ENCODE measurements at places on chromosomes 16 and 17.

- DNase-seq, result no peak
These were observed 1.3 kb upstream of the RAB11FIP3 start for GRCh38 chr16:424033-424622.

- no peak for DNase-seq
These were observed 88.4 kb downstream of the FTO start for GRCh38 chr16:53792161-53792951.

DNA sequence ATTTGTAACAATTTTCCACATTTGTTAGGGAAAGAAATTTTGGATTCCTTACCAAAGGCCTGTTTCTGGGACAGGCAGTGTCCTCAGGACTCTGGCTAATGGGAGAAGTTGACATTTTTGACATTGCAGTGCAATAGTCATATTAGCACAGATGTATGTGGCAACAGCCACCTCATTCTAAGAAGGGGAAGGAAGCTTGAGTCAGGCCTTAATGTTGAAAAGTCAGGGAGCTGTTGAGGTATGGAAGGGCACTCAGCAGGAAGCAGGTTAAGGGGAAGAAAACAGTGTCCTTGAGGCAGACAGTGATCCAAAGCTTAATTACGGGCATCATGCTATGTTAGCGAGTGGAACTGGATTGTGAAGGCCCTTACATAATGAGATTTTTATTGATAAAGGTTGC, 20.9 kb downstream of the AKTIP start:
- no peak for DNase-seq

GRCh38 chr17:75110234-75110937, 617 bp downstream of the ARMC7 start:
- no peak for DNase-seq

DNA sequence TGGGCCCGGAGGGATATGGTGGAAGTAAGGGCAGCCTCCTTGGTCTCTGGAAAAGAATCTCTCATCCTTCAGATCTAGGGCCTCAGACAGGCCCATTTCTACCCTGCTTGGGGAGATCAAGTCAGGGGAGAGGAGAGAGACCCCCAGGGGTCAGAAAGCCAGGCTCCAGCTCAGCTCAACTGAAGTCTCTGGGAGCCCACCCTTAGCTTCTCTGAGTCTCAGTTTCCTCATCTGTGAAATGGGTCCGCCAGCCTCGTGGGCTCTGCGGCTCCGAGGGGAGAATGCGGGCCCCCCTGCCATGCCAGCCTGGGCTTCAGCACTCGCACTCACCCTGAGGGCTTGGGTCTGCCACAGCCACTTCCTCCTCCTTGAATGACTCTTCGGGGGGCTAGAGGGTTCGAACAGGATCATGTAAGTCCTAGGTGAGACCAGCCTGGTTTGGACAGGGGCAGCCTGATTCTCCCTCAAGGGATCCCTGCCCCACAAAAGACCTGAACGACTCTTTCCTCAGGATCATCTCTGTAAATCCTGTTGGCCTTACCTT, 6.7 kb downstream of the CNGB1 start:
- no peak for DNase-seq

GRCh38 chr16:87062569-87063442, 254.4 kb downstream of the C16orf95 start:
- no peak for DNase-seq

DNA sequence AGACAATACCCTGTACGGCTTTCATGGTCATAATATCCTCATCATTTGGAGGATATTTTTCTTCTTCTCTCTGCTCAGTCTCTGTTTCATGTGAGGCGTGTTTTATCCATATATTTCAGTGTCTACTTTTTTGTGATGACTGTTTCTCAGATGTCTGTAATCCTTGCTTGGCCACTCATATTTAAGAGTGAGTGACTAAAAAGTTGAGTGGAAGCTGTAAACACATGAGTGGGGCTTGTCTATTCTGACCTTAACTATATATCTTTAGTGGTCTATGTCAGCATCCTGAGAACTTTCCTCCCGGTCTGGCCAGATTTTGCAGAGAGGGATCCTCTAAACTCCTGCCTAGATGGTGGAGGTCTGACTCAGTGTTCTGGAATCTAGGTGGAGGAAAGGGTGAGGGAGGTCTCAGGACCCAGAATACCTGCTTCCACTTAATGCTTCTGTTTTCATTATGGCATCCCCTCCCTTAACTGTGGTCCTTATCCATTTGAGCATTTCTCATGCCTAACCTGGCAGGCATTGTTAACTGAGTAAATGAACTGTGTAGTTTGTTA, 6.0 kb downstream of the DDX19B start:
- no peak for DNase-seq

DNA sequence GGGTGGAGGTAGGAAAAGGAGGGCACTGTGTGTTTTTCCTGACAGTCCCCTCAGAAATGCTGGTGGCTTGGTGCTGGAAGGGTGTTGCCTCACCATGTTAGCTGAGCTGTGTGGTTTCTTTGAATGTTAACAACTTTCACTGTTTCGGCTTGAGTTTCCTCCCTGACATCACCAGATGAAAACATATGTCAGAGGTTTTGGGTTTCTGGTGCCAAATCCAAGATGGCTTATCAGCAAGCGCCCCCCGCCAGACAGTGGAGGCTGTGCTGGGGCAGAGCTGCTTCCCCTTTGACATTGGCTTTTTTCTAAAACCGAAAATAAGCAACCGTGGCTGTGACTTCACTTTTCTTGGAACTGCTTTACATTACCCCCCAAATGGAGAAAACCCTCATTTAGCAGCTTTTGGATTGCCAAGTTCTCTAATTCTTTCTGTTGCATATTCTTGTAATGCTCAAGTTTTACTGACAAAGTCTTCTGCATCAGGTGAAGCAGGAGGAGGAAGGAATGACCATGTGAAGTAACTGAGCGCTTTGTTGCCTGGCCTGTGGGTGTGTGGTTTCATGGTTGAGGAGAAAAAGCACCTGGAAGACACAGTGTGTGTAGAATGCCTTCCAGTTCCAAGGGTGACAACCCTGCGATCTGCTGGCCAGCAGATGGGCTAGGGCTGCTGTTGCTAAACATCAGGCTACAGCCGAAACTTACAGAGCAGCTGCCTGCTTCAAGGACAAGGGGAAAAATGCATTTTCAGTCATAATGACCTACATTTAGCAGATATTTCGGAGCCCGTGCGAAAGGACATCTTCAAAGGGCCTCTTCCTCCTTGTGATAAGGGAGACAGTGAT, 9.7 kb downstream of the RMI2 start:
- no peak for DNase-seq

DNA sequence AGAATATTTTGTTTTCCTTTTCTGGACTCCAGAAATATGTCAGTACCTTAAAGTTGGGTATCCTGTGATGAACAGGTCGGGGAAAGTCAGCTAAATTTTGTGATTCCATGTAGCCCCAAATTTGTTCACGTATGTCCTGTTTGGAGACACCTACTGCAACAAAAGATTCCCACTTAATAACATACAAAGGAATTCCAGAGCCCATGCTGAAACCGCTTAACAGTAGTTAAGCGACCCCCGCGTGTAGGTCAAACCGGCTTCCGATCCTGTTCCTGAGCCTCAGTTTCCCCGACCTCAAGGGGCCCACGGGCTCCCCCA, 477 bp downstream of the MTHFSD start:
- no peak for DNase-seq

DNA sequence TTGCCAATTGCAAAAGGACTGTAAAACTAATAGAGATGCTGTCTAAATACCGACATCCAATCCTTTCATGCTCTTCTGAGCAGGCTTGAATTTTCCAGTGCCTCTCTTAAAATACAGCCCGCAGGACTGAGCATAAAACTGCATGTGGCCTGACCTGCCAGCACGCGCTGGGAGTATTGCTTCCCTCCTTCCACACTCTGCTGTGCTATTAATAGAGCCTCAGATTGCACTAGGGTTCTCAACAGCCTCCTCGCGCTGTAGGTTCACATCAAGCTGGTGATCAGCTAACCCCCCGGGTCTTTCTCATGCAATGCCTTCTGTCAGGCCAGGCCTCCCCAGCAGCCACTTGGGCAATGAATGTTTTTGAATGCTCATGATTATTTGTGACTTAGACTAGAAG, 14.2 kb upstream of the MSI2 start:
- DNase-seq, result no peak

- no peak for DNase-seq
These were observed 5.9 kb upstream of the C16orf95 start for GRCh38 chr16:87322833-87323726.

DNA sequence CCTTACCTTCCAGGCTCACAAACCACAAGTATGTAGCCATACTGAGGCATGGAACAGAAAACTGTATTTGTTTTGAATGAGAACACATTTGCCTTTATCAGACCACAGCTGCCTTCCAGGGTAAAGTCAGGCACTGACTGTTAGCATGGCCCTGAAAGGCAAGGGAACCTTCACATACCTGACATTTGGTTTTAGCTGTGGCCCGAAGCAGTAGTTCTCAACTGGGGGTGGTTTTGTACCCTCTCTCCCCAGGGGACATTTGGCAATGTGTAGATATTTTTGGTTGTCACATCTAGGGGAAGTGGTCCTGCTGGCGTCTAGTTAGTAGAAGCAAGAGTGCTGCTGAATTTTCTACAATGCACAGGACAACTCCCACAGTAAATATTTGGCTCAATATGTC, 9.2 kb downstream of the HERPUD1 start:
- DNase-seq, result no peak

- DNase-seq, result no peak
These were observed 25.6 kb upstream of the CPPED1 start for GRCh38 chr16:12829096-12829888.

- no peak for DNase-seq
These were observed 885 bp downstream of the CNTNAP4 start for GRCh38 chr16:76278086-76278485.

- DNase-seq, result no peak
These were observed 833.2 kb upstream of the RBFOX1 start for GRCh38 chr16:6499413-6499812.

GRCh38 chr16:27264151-27264550, 4.4 kb downstream of the NSMCE1 start:
- DNase-seq, result no peak
